ENCODE measurements at places on chromosomes 5 and 9. TPM values are rescaled to one million over a fixed set of nuclear protein-coding genes. Genes with fewer than 3 reads are reported as not detected.

Gene PCDHGA3
- 0.52 TPM for total RNA-seq

Gene PRDM9
- total RNA-seq: not detected

- DNase-seq: no peak
Measured at GRCh38 chr9:131552030-131552429, 6.7 kb downstream of the PRRT1B start.

GRCh38 chr9:129500863-129501770 lies 119.8 kb downstream of the C9orf50 start:
- DNase-seq: no peak

- DNase-seq: no peak
Measured at GRCh38 chr5:6082685-6083084, 295.7 kb downstream of the MED10 start.

Gene CDKN2B-AS1
- not detected for total RNA-seq

DNA sequence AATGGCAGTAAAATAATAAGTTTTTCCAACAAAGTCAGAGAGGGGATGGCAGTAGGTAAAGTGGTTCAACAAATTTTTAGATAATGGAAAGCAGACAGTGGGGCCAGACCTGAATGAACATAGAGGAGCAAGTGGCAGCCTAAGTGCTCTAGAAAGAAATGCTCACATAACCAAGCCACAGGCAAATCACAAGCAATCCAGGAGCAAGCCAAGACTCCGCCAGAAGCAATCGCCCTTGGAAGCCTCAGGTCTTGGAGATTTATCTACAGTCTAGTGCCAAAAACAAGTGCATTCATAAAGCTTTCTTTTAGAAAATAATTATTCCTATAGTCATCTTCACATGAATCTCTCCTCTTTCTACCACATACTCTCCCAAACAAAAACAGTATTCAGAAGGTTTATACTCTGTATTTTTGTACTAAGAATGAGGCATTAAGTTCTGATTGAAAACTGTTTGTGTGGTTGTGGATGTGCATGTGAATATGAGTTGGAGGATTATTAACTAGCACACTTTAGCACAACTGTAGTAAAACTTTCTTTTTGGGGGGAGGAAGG lies 375.5 kb downstream of the CDH9 start:
- no peak for DNase-seq

DNA sequence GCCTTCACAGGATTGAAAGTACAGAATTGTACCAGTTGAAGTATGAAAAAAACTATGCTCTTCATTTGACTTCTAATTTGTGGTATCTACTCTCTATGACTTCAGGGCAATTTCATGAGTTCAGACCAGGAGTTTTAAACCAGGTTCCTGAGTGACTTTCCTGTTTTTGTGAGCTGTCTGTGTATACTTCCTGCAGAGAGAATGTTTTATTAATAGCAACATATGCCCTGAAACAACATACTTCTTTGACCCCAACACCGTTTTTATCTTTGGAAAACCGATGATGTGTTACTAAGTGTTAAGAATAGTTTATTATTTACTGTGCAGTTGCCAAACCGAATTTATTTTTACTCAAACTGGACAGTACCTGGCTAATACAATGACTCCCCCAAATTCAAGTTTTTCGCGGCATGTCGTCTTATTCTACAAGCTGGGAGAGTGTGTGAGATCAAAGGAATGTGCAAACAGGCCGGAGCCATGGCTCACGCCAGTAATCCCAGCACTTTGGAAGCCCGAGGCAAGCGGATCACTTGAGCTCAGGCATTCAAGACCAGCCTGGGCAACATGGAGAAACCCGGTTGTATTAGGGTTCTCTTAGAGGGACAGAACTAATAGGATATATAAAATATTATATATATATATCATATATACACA lies 58.7 kb upstream of the ERBIN start:
- no peak for DNase-seq

GRCh38 chr9:22111176-22111953 lies 102.3 kb upstream of the CDKN2B start:
- no peak for DNase-seq

Gene DOCK8
- 0.51 TPM for total RNA-seq

Gene AGXT2
- total RNA-seq: not detected

Gene FST
- 0.14 TPM for total RNA-seq

GRCh38 chr9:130443456-130443801 lies 1.3 kb upstream of the ASS1 start:
- DNase-seq: no peak

DNA sequence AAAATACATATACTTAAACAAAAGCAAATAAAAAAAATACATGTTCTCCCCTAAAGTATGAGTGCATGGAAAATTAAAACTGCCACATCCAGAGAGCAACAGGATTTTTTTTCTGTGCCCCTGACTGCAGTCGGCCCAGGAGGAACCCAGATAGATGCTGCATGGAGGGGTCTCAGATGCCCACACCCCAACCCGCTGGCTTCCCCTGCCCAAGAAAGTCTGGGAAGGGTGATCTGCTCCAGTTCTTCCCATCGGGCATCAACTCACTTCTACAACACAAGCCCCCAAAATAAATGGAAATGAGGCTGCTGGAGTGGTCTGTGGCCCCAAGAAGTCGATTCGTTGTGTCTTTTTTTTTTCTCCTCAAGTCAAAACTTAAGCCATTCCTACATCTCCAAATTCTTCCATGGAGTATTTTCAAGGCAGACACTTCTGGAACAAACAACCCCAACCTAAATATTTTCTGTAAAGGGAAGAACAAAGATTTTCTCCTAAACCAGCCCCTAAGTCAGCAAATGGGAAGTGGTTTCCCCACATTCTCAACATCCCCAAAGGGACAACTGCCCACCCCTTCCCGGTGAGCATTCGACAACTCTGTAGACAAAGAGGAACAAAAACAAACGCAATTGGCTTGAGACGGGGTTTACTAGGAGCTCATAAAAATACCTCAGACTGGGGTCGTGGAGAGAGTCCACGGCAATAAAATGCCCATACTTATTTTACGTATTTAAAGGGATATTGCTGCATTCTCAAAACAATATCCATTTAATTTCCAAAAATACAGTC lies 46.7 kb downstream of the ROR2 start:
- no peak for DNase-seq
